ENCODE measurements at places on chromosomes 1 and 21. TPM values are rescaled to one million over a fixed set of nuclear protein-coding genes. Genes with fewer than 3 reads are reported as not detected.

DNA sequence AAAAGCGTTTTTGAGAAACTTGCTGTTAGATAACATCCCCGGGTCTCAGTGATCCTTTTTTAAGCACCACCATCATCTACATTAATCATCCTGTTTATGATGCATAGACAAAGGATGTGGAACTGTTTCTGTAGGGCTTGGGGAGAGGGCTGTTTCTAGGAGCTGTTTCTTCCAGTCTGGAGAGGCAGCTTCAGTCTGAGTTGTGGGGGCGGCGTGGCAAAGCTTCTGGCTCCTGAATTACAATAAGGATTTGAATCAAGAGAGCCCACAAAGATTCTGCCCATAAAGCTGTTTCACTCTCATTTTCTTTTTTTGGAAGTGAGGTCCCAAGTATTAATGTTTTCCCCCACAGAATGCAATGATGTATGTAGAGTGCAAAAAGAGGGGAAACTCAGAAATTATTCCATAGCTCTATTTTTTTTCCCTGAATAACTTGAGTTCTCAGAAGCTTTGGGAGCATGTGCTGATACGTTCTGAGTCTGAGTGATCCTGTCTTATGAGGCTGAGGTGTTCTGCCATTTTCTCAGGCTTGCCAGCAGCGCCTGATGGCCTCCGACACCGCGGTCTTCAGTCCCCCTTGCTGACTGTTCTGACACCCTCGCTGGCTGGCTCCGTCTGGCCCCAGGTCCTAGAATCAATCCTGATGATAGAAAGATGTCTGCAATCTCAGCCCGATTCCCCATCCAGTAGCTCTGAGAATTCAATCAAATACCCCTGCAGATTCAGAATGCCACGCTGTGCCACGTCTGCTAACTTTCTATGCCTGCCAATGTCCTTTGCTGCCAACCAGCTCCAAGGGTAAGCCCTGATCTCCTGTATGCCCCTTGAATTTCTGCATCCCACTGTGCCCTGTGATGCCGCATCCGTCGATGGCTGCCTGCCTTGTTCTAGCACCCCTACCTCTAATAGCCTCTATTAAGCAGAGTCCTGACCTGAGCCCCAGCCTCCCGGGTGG, 92.4 kb upstream of the AKT3 start:
- DNase-seq, result no peak

PRKAA2 gene
- total RNA-seq, result not detected

WDR64 gene
- not detected for total RNA-seq

GRCh38 chr1:30489737-30490389, 233.5 kb downstream of the MATN1 start:
- no peak for DNase-seq

CHIT1 gene
- total RNA-seq, result 0.15 TPM

- DNase-seq, result no peak
Measured at GRCh38 chr1:106944721-106945120, 111.8 kb upstream of the PRMT6 start.

GRCh38 chr1:221419513-221420095, 322.3 kb downstream of the DUSP10 start:
- no peak for DNase-seq

- no peak for DNase-seq
Measured at GRCh38 chr1:192559115-192560006, 16.2 kb upstream of the RGS1 start.

PSRC1 gene
- total RNA-seq, result 28.7 TPM

TMEM79 gene
- 9.1 TPM for total RNA-seq

DNA sequence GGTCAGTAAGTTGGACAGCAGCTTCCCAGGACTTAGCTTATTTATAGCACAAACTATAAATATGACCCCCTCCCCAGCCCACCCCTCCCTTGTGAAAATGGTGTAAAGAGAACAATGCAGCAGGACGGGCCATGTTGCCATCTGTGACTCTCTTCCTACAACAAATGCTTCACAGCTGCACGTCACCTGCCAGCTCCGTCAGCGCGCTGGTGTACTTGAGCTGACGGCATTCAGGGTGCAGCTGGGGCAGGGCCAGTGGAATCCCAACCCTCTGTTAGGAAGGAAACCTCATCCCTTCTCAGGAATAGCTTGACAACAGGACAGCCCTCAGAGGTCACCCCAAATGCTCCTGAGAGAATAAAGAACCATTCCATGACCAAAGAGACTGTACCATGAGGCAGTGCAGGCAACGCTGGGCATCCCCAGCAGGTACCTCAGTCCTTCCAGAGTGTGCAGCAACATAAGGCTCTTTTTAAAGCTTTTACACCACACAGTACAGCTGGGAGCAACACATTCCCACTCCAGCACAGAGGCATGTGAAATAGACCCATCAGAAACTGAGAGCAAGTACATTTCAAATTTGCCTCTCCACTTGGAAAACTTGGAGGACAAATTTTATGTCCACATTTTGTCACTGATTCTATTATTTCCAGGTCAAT, 85.0 kb downstream of the ATP1A1 start:
- no peak for DNase-seq

AMY1B gene
- total RNA-seq, result not detected

DNA sequence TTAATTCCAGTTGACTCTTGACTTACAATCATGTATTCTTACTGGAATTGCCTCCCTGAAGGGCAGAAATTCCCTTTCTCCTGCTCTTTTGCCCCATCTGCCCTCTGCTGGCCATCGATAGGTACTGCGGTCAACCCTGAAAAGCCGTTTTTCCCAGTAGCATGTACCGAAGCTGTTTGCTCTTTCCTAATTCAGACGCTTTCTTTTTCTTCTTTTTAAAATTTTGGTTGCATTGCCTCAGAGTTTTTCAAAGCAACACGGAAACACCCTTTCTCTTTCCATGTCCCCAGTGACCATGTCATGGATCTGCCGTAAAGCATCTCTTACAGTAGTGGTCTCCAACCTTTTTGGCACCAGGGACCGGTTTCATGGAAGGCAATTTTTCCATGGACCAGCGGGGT, 164.2 kb upstream of the C1orf21 start:
- DNase-seq, result peak; percentile 47

FOXE3 gene
- total RNA-seq, result not detected

- no peak for DNase-seq
Measured at GRCh38 chr1:20167126-20167525, 18.8 kb upstream of the UBXN10 start.

GRCh38 chr1:215637041-215637573, 70.0 kb downstream of the KCTD3 start:
- DNase-seq, result no peak

DNA sequence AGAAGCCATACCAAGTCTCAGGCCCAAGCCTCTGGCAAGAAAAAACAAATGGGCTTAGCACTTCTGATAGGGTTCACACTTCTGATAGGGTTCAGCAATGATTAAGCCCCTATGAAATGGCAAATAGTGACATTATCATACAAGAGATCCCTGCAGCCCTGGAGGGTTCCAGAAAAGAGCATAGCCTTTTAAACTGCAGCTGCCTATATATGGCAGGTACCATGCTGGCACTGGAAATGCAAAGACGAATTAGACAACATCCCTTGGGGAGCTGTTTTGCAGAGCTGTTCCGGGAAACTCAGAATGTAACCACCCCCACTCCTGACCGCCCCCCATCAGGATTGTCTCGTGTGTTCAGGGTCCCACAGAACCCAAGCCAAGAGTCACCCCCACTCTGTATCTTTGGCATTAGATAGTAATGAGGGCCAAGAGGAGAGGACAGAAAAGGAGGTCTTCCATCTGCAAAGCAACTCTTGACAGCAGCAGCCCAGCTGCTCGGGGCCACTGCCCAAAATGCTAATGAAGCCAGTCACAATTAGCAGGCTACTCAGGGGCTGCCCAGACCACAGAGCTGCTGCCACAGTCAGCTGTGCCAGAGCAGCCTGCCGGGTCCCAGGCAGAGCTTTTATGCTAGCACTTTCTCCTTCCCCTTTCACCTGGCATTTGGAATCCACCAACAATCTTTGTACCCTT, 50.9 kb downstream of the ITPKB start:
- DNase-seq, result no peak

DNA sequence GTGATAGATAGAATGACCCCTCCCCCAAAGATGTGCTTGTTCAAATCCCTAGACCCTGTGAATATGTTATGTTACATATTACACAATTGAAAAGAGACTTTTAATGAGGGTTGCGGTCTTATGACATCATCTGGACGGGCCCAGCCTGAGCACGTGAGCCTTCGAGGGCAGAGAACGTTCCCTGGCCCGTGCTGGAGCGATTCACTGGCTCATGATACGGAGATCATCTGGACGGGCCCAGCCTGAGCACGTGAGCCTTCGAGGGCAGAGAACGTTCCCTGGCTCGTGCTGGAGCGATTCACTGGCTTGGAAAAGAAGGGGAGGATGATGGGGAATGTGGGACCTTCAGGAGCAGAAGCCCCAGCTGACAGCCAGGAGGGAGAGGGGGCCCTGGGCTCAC, 34.4 kb upstream of the COL18A1 start:
- no peak for DNase-seq

- DNase-seq, result no peak
Measured at GRCh38 chr1:243457363-243457982, 201.6 kb downstream of the SDCCAG8 start.

DNA sequence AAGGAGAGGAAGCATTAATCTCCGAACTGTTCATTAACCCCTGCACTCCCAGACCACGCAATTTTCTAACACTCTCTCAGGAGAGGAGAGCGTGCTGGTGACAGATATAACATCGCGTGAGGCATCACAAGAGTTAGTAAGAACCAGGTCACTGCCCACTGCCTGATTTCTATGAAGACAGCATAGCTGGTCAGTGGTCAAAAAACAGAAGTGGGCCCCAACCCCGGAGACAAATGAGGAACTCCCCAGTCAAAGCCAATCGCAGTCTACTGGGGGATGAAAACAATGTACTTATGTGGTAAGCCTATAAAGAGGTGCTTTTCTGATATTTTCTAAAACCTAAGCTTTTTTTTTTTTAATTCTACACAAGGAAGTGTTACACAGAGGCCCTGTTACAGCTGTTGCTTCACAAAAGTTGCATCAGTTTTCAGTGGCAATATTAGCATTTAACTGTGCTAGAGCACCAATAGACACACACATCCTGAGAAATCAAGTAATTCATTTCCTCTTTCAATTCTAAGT, 231.8 kb upstream of the IRF2BP2 start:
- no peak for DNase-seq

ASAP3 gene
- total RNA-seq, result 0.43 TPM

- no peak for DNase-seq
Measured at GRCh38 chr1:51241119-51241518, 5.0 kb downstream of the RNF11 start.

DNA sequence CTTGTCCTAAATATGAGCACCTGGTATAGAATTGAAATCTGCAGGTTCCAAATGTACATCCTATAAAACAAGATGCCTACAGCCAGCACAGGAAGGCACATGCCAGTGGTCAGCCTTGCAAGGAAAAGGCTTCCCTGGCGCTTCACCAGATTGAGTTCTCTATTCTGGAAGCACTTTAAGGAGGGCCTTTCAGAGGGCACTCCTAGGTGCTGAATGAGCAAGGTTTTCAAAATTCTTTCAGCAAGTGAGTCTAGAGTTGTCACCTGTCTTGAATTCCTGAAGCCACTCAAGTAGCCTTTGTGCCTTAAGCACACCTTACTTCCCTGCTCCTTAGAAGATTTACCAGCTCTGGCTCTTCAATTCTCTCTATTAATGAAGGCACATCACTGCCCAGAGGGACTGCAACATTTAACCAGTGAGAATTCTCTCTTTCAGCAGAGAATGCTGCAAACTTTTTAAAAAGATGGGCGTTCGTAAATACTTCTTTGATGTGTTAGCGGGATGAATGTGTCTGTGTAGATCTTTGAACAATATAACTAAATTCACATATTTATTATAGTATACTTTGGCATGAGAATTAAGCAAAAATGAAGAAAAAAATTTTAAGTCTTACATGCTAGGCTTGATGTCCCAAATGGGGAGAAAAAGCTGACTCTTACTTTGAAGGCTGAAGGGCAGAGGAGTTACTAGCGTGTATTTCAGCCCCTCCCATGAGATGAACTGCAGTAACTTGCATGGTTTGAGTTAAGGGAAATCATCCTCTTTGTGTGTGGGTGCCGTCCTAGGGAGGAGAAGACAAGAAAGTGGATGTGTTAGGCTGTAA, 162.0 kb downstream of the NTPCR start:
- no peak for DNase-seq

DNA sequence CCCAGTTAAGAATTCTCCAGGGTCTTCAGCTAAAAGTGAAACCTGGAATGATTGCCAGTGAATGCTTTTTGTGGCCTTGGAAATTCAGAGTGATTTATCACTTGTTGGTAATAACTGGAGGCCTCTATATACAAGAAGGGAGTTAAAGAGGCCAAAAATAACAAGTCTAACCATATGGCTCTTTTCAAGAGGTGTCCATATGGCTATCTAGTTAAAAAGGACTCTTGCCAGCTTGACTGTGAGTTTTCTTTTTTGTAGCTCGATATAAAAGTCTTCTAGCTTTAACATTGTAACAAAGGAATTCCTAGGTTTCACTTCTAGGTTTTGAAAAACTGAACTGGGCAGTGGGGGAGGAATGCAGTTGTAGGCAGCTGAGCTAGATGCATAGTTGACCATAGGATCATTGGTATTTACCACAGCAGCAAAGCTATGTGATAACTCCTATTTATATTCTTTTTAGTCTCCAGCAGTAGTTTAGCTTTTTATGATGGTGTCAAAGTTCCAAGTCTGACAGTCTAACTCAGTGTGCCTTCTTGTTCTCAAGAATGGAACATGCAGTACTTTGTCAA, 44.4 kb downstream of the CACHD1 start:
- no peak for DNase-seq

ERRFI1 gene
- 0.83 TPM for total RNA-seq

C1QA gene
- total RNA-seq, result not detected

- DNase-seq, result no peak
Measured at GRCh38 chr1:58041621-58042020, 504.9 kb downstream of the OMA1 start.

DNA sequence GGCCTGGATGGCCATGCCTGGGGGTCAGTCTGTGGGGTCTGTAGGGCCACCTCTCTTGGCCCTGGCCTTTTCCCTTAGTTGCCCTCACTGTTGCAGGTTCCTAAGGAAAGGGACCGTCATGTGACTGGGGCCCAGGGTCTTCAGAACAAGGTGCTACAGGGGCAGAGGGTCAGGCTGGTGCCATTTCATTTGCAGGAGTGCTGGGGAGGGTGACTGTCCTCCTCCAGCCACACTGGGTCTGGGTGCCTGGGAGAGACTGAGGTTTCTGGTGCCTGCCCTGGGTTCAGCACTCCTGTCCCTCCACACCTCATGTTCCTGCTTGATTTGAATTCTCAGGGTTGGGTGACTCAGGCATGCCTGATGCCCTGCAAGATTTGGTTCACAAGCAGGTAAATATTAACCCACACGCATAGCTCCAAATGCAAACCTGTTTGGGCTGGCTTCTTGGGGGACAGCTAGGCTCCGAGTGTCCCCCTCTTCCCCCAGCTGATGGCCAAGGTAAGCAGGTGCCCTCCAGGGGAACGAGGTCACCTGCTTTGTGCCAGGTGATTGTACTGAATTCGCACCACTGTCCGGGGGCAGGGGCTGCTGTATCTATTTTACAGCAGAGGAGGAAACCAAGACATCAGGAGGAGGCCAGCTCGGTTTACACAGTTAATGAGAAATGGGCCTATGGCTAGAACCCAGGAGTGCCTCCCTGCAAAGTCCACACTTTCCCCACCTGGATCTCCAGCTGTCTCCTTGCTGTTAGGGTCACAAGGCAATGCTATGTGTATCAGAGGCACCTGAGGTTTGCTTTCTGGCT, 20.3 kb downstream of the ARHGEF10L start:
- DNase-seq, result no peak

- no peak for DNase-seq
Measured at GRCh38 chr1:200368556-200368955, 41.3 kb downstream of the ZNF281 start.

All from activated CD4-positive, alpha-beta memory T cell treated with anti-CD3 and anti-CD28 coated beads, Interleukin-2, amount 10 ng/mL, durations not matched to agents 7 days and 5 days (primary cell).